ENCODE measurements at places on chromosomes 5 and 9. TPM values are rescaled to one million over a fixed set of nuclear protein-coding genes. Genes with fewer than 3 reads are reported as not detected.

Gene CDC25C
- not detected for total RNA-seq

Gene PRRT1B
- not detected for total RNA-seq

Gene SHISAL2B
- not detected for total RNA-seq

Gene TAF11L10
- not detected for total RNA-seq

GRCh38 chr9:99373912-99374311, 151.8 kb downstream of the SEC61B start:
- no peak for DNase-seq

DNA sequence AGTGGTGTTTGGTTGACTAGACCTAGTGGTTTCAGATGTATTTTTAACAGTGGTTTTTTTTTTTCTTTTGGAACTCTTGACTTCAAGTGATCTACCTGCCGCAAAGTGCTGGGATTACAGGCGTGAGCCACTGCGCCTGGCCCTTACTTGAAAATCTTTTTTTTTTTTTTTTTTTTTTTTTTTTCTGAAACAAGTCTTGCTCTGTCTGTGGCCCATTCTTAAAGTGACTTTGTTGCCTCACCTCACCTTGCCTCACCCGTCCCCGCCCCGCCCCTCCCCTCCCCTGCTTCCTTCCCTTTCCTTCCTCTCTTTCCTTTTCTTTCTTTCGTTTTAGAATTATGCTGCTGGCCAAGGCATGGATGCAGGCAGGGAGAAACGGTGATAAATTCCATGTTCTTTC, 26.0 kb downstream of the GPBP1 start:
- DNase-seq, result peak; percentile 67

DNA sequence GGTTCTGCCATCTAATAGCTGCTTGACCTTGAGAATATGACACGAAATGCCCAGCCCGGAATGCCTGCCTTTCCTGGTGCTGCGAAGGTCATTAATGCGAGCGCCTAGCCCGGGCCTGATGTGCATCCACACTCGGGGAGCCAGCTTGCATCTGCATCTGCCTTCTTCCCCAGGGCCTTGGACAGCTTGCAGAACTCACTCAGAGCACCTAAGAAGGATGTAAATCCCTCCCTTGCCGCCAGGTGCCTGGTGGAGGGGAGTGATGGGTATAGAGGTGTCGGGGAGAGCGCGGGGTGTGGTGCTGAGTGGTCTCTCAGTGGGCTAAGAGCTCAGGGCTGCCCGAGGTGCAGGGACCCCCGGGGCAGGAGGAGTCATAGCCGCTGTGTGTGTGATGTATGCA, 127.2 kb downstream of the MRPL36 start:
- no peak for DNase-seq

DNA sequence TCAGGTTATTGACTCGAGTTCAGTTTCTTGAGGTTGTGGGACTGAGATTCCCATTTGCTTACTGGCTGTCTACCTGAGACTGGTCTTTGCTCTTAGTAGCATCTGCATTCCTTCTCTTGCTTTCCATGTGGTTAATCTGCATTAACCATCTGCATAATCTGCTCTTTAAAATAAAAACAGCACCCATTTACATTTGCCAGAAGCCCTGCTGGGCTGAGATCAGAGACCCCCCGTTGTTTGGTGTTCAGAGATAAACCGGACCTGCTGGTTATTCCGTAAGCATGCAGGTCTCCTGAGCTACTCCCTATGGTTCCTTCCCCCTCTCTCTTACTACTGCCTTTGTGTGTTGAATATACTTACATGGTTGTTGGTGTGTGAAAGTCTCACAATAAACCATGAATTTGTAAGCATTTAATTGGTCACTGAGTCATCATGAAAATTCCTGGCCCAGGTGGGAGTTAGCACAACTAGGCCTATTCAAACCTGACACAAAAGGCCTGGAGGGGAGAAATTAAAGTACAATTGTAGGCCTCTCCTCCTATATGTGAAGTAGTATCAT, 396.7 kb downstream of the MRPS30 start:
- no peak for DNase-seq

DNA sequence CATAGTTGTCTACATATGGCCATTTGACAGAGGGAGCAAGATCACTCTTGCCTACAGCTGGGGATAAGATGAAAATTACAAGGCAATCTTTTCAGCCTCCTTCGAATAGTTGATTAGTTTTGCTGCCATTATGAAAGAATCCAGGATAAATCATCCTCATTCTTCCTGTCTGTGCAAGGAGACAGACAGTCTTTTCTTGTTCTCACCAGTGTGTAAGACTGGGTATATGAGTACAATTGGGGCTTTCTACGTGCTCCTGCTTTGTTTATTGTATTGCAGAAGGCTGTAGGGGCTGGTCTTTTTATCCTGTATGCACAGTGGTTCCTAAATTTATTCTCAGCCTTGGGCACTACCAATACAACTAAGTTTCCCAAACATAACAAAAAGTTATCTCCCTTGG, 76.8 kb downstream of the SPEF2 start:
- DNase-seq, result no peak

DNA sequence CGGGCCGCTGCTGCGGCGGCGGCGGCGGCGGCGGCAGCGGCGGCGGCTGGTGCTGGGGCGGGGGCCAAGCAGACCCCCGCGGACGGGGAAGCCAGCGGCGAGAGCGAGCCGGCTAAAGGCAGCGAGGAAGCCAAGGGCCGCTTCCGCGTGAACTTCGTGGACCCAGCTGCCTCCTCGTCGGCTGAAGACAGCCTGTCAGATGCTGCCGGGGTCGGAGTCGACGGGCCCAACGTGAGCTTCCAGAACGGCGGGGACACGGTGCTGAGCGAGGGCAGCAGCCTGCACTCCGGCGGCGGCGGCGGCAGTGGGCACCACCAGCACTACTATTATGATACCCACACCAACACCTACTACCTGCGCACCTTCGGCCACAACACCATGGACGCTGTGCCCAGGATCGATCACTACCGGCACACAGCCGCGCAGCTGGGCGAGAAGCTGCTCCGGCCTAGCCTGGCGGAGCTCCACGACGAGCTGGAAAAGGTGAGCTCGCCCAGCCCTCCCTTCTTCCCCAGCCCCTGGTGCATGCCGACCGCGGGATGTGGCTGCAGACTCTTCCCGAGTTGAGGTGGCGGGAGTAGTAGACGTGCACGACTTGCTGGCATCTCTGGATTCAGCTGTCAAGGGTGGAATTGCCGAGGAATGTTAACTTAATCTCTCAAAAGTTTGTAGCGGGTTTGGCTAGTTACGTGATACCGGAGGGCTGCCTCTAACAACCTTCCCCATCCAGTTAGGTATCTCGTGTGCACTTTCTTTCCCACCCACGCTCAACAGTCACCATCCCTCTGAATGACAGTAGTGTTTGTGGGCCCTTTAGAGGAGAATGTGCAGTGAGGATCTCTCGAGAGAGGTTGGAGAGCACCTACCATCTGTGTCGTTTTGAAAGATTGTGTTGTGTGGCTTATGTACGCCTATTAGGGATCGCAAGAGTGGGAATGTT, 932 bp downstream of the SLC12A2 start:
- DNase-seq, result peak; percentile 43

GRCh38 chr9:36780186-36780585, 207.5 kb downstream of the MELK start:
- DNase-seq, result no peak

DNA sequence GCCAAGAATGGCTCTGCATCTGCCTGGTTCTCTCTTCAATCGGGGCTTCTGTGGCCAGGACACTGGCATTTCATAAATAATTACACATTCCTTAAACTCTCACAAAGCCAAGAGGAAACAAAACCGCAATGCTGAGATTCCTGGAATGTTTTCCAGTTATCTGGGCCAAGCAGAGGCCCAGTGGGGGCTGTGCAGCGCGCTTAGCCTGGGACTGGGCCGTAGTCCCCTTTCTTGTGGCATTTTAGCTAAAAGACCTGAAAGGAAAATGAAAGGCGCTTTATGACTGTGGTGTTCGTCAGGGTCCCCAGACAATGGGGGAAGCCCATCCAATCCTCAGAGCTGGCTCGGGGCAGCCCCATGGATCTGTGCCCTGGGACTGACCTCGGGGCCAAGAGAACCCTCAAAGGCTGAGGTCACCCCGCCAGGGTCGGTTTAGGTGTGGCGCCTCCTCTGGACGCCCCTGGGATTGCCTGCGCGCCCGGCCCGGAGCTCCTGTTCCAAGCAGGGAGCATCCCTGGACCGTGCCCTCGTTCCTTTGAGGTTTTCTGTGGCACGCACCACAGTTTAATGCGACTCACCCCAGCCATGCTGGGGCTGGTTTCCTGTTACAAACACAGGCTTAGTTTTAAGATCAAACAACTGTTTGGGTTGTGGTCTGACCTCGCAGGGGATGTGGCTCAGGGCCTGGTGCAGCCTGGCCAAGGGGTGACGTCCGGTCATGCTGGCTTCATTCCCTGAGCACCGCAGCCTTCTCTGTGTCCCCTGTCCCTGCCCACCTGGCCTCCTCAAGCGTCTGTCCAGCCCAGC, 51.5 kb upstream of the NKD2 start:
- no peak for DNase-seq

GRCh38 chr5:125890511-125890931, 532.7 kb upstream of the GRAMD2B start:
- no peak for DNase-seq

DNA sequence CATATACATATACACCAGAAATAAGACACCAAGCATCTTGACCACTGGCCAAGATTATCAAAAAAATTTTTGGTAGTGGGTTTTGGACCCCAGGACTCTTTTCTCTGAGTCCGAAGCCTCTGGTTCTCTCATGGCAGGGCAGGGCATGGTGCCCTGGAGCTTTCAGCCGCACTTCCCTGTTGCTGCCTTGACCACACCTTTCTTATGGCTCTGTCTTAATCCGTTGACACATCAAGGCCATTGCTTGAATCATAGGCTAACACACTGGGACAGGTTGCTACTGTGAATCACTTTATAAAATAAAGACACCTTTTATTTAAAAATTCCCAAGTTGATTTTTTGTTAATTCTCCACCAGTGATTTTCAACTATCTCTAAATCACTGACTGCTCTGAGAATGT, 45.4 kb upstream of the CAST start:
- DNase-seq, result no peak

GRCh38 chr9:89742660-89743059, 137.8 kb downstream of the GADD45G start:
- DNase-seq, result no peak

- no peak for DNase-seq
Measured at GRCh38 chr5:143318270-143318669, 85.2 kb downstream of the NR3C1 start.

DNA sequence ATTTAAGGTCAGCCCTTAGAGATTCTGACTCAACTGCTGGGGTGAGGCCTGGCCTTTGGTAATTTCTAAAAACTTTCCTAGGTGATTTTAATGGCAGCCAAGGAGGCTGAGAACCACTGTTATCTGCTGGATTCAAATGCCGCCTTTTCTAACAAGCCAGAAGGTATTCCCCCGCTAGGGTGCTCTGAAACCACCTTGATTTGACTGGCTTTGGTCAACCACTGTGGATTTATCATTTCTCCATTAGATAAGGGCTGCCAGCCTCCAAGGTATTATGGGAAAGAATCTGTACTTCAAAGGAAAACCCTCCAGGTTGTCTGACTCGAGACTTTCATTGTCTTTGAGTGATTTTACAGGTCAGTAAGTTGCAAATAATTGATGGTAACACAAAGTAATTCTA, 4.3 kb downstream of the ANXA6 start:
- DNase-seq, result no peak

DNA sequence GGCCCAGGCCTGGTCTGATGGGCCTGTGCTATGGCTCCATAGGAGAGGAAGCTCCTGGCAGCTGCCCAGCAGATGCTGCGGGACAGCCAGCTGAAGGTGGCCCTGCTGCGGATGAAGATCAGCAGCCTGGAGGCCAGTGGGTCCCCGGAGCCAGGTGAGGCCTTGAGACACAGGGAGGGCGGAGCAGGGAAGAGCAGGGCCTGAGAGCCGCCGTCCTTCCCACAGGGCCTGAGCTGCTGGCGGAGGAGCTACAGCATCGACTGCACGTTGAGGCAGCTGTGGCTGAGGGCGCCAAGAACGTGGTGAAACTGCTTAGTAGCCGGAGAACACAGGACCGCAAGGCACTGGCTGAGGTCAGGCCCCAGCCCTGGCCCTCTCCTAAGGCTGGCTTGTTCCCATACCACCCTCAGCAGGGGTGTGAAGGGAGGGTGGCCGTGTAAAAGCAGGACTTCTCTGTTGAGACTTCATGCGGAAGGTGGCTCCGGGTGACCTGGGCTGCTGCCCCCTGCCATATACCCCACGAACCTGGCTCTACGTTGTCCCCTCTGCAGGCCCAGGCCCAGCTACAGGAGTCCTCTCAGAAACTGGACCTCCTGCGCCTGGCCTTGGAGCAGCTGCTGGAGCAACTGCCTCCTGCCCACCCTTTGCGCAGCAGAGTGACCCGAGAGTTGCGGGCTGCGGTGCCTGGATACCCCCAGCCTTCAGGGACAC, 4.5 kb downstream of the PKN3 start:
- DNase-seq, result no peak

DNA sequence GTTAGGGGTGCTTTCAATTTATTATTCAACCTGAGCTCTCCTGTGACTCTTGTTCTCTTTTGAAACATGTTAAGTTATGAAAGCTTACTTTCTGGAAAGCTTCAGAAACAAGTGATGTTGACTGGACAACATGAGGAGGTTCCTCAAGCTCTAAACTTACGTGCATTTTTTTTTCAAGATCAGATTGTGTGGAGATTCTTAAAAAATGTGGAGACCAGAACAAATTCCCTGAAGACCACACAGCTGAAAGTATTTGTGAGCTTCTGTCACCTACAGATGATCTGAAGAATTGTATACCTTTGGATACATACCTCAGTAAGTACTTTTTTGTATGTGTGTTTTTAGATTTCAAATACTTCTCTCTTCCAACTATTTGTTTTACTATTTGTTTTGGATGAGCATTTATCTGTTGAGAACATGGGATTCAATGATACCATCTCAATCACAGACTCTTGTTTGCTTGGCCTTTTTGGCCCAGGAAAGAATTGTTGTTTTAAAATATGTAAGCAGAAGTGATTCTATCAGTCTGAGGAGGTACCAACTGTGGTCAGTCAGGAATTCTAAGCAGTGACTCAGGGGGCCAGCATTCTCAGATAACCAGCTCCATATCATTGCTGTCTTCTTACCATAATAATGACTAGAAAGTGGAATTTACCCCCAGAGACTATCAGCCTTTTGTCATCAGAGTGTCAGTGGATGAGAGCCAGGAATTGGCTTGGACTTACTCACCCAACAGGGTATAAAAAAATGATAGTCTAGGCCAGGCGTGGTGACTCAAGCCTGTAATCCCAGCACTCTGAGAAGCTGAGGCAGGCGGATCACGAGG, 34.4 kb upstream of the GLIPR2 start:
- peak; percentile 28 for DNase-seq

Data from thyroid gland (tissue), 4 donors.